Breast epithelium (tissue), 4 donors: ENCODE measurements at places on chromosomes 12 and 14. TPM values are rescaled to one million over a fixed set of nuclear protein-coding genes. Genes with fewer than 3 reads are reported as not detected.

Gene KLHDC2
- 88.5 TPM for total RNA-seq

Gene PTCSC3
- not detected for total RNA-seq

Gene OR4K13
- not detected for total RNA-seq

Gene PPP2R5C
- 105 TPM for total RNA-seq

Gene PEX5
- 41.7 TPM for total RNA-seq

Gene SLCO1B1
- not detected for total RNA-seq

Gene NGDN
- 58.8 TPM for total RNA-seq

Gene TAS2R20
- total RNA-seq = 5.6 TPM

Gene TMEM52B
- total RNA-seq = 0.44 TPM

Gene CAPZA3
- not detected for total RNA-seq

Gene PMCH
- not detected for total RNA-seq

Gene GEMIN2
- total RNA-seq = 36.1 TPM

Gene PTHLH
- 2.4 TPM for total RNA-seq

Gene CIROP
- total RNA-seq = not detected

Gene NEDD1
- 26.8 TPM for total RNA-seq

Gene PTPRQ
- total RNA-seq = 0.66 TPM

Gene INTS13
- 20.6 TPM for total RNA-seq

Gene TARBP2
- total RNA-seq = 37.0 TPM

Gene MIPOL1
- 12.2 TPM for total RNA-seq

Gene BCL11B
- total RNA-seq = 0.96 TPM

Gene ESRRB
- 0.44 TPM for total RNA-seq

Gene SERPINA9
- total RNA-seq = not detected

Gene BDKRB1
- 5.9 TPM for total RNA-seq

Gene ZNF268
- total RNA-seq = 38.2 TPM

Gene FAM186B
- 0.59 TPM for total RNA-seq

Gene HSPB8
- total RNA-seq = 32.8 TPM

Gene DDHD1
- total RNA-seq = 25.2 TPM

Gene MLEC
- 75.4 TPM for total RNA-seq

Gene OVCH1
- 0.33 TPM for total RNA-seq

Gene PROX2
- not detected for total RNA-seq
